ENCODE measurements at places on chromosomes 2 and 18. TPM values are rescaled to one million over a fixed set of nuclear protein-coding genes. Genes with fewer than 3 reads are reported as not detected.

R3HDM1 gene
- total RNA-seq: 41.0 TPM

MC4R gene
- not detected for total RNA-seq

NEDD4L gene
- 25.3 TPM for total RNA-seq

HOXD12 gene
- total RNA-seq: 0.36 TPM

RAD51AP2 gene
- not detected for total RNA-seq

FZD7 gene
- total RNA-seq: 114 TPM

ACMSD gene
- total RNA-seq: not detected
